Kidney (tissue), 22 donors: ENCODE measurements at places on chromosomes 1 and 21.

- no peak for DNase-seq
These were observed 3.7 kb downstream of the IFI6 start for GRCh38 chr1:27668121-27668807.

- DNase-seq, result peak; percentile 45
These were observed at the start of gene IKBKE for GRCh38 chr1:206469933-206470691. TSS of gene IKBKE (plus strand) at chr1:206470476. CDS start at chr1:206473228, 2,752 bp downstream.

DNA sequence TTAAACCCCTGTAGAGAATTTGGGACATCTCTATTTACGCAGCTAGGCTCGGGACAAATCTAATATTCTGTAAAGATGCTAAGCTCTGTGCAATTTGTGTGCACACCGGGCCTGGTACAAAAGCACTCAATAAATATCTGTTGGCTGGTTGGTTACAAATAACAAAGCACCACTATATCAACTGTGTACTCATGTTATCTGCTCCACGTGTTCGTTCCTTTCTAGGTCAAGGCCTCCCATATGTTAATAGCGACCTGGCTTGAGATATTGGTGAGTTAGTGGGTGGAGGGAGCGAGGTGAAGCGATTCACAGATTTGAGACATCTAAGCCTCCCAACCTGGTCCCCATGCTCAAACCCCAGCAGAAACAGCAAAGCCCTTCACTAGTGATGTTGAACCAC is 47.1 kb upstream of the KAZN start:
- no peak for DNase-seq

- no peak for DNase-seq
These were observed 14.4 kb downstream of the ELAVL4 start for GRCh38 chr1:50123071-50123470.

DNA sequence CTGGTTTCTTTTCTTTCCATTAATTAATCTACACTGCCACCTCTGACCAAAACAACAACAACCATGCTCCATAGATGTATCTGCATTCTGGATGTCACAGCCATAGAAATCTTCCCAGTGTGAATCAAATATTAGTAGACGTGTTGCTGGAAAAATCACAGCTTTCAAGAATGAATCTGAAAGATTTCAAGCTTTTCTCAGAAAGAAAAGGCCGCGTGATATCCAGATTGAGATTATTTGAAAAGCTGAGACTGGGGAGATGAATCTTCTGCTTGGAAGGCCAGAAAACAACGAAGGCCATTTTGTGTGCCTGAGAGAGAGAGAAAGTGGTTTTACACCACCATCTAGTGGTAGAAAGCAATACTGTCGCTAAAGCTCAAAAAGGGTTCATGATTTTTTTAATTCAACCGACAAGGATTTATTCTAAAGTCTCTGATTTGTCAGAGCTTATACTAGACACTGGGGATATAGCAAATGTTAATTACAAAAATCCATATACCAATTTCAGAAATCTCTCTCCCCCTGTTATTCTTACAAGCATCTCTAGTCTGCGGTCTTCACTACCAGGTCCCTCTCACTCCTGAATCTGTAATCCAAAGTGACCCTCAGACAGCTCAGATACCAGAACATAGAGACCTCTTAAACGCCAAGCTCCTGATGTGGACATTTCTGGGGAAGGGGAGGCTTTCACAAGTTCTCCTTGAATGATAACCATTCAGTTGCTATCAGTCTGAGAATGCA is 87.5 kb upstream of the SGIP1 start:
- DNase-seq, result no peak

DNA sequence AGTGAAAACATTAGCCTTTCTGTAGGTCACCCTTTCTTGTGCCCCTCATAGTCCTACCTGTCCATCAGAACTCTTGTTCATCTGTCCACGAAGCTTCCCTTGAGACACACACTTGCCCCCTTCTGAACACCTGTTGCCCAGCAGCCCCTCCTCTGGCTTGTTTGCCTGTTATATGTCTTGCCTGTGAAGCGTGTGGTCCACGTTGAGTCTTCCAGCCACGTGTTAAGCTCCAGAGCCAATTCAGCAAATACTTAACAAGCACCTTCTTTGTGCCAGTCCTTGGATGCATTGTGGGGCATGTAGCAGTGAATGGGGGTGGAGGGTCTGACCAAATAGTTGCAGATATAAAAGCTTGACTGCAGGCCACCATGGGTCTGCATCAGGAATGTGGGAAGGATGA is 66.6 kb downstream of the MAN1C1 start:
- DNase-seq, result no peak

GRCh38 chr1:35708441-35708921 is 10.2 kb downstream of the C1orf216 start:
- peak; percentile 58 for DNase-seq

DNA sequence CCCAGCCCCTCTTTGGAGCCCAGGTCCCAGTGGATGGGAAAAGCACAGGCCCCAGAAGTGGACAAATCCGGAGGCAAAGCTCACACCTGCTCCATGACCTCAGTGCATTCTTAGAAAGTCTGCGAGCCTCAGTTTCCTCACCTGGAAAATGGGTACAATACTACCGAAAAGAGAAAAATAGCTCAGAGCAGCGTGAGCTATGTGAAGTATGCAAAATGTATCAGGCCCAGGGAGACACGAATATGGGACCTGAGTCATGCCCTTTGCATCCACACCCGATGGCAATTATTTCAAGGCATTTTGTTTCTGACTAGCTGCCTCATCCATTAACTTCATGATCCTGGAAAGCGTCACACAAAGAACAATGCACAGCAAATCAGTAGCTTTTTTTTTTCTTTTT is 9.2 kb downstream of the ALDH4A1 start:
- DNase-seq, result no peak

DNA sequence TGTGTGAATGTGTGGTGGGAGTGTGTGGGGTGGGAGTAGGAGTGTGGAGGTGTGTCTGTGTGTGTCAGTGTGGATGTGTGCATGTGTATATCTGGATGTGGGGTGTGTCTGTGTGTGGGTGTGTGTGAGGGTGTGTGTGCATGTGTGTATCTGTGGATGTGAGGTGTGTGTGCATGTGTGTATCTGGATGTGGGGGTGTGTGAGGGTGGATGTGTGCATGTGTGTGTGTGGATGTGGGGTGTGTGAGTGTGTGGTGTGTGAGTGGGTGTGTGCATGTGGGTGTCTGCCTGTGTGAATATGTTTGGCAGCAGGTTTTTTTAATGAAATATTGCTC is 106.1 kb downstream of the PDE9A start:
- DNase-seq, result no peak

DNA sequence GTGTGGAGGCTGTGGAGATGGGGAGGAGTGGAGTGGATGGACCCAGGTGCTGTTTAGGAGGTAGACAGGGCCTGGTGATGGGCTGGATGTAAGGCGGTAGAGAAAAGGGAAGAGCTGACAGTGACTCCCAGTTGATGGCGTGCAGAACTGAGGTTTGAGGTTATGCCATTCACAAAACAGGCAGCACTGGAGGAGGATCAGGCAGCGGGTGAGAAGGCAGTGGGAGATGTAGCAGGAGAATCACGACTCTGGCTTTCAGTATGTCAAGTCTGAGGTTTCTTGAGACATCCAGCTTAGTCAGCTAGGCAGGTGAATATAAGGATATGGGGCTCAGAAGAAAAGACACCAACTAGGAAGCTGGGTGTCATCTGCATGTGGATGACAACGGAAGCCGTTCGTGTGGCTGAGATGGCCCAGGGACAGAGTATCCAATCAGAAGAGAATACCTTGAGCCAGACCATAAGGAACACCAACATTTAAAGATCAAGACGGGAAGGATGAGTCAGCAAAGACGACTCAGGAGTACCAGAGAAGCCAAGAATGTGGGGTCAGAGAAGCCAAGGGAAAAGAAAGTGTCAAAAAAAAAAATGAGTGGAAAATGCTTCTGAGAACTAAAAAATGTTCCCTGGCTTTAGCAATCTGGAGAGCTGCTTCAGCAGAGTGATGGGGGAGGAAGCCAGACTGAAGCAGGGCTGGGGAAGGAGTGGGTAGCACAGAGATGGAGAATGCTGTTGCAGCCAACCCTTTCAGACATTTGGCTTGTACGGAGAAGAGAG is 15.2 kb downstream of the LRRN2 start:
- no peak for DNase-seq

DNA sequence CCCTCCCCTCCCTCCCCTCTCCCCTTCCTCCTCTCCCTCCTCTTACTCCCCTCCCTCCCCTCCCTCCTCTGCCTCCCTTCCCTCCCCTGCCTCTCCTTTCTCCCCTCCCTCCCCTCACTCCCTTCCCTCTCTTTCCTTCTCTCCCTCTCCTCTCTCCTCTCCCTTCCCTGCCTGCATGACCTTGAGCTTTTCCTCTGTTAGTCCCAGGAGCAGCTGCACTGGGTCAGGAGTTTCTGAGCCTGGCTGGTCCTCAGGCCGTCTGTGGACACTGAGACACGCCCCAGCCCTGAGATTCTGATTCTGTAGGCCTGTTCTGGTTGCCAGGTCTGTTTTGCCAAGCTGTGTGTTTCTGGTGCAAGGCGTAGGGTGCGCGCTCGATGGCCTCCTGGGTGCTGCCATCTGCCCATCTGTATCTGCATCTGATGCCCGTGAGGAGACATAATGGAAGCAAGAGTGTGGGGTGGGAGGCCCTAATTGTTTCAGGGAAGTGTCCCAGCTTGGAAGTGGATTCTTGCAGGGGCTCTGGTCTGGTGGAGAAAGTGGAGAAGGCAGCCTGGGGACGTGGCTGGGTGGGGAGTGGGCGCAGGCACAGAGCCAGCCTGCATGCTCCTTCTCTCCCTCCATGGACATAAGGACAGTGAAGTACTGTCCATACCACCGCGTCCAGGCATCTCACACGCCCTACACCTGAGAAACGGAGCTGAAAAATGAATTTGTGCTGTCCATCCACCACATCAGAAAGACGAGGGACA is 97.2 kb downstream of the WDR4 start:
- peak; percentile 56 for DNase-seq

DNA sequence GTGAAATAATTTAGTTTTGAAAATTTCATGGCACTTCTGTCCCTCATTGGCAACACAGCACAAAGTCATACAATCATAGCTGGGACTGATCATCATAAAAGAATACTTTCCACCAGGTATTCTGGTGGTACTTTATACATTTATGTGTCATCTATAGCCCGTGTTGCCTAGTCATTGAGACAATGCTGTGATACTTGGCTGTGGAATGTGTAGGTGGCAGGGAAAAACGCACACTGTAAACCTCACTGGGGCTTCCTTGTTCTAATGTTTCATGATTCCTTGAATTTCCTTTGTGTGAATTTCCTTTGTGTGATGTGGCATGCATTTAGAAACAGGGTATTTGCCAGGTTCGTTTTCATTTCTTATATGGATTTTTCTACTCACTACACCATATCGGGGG is 118.3 kb downstream of the FMN2 start:
- no peak for DNase-seq

- DNase-seq, result peak; percentile 48
These were observed 104.3 kb downstream of the NPHP4 start for GRCh38 chr1:5887971-5888361.

- no peak for DNase-seq
These were observed 121.1 kb upstream of the RAVER2 start for GRCh38 chr1:64623750-64624191.

DNA sequence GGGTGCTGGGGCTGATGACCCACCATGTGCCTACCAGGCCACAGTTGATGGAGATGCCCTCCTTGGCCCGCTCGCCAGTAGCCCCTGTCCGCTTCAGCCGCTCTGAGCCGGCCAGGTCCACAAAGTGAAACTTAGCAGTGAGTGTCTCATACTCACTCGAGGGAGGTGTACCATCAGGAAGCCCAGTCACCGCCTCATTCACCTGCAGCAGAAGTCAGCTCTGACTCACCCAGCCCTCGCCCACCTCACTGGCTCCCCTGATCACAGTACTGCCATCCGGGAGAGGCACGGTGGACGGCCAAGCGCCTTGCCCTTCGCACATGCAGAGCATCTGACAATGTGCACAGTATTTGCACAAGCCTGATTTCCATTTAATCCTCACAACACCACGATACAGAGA is 18.8 kb downstream of the KIF21B start:
- DNase-seq, result no peak

- no peak for DNase-seq
These were observed 76.3 kb downstream of the XCL2 start for GRCh38 chr1:168467452-168467851.

DNA sequence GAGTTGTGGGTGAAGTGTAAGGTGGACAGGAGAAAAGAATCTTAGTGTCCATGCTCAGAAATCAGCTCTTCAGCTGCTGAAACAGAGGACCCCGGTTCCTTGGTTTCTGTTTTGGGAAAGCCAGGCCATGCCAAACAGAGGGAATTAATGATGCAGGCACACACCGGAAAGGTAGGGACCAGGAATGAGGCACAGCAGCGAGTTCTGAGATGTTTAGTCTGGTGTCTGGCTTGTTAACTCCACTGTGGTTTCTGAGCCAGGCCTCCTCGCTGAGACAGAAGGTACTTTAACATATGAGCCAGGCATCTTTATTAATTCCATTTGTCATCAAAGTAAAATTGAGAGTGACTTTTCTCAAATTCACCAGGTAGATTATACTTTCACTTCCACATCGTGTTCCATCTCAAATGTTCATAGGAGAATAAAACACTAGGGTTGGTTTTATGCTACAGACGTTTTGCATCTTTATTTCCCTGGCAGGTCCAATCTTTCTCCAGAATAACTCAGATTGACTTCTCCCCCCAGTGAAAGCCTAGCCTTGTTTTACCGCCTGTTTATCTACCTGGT is 23.5 kb downstream of the LRRC8D start:
- DNase-seq, result no peak

- peak; percentile 25 for DNase-seq
These were observed 18.1 kb downstream of the KNCN start for GRCh38 chr1:46533179-46533864.

DNA sequence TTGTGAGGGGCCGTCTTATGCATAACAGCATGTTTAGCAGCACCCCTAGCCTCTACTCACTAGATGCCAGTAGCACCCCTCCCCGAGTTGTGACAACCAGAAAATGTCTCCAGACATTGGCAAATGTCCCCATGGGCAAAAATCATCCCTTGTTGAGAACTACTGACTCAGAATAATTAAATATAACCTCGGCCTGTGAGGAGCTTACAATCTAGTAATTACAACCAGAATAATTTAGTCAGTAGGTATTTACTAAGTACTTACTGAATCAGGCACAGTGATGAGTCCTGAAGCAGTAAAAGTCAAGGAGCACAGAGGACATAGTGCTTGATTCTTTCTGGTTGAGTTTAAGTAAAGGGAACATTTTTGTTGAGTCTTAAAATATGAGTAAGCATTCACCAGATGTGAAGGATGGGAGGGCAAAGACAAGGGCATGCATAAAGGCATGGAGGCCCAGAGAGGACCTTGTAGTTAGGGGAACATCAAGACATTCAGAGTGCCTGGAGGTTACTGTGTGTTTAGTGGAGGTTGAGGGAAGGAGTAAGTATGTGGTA is 44.1 kb upstream of the KCNQ4 start:
- DNase-seq, result no peak

GRCh38 chr21:42379426-42380215 is 13.3 kb upstream of the TFF1 start:
- DNase-seq, result peak; percentile 50

- DNase-seq, result no peak
These were observed 60.3 kb downstream of the XCL2 start for GRCh38 chr1:168483539-168483938.

- DNase-seq, result no peak
These were observed 8.3 kb downstream of the NHLH2 start for GRCh38 chr1:115832651-115833050.

- DNase-seq, result no peak
These were observed 1152.0 kb upstream of the B3GALT2 start for GRCh38 chr1:194338241-194338948.
